Ovary (tissue), 10 donors: ENCODE measurements at places on chromosomes 4 and X.

GRCh38 chr4:106316773-106317409 is 541 bp downstream of the AIMP1 start:
- no peak for DNase-seq

DNA sequence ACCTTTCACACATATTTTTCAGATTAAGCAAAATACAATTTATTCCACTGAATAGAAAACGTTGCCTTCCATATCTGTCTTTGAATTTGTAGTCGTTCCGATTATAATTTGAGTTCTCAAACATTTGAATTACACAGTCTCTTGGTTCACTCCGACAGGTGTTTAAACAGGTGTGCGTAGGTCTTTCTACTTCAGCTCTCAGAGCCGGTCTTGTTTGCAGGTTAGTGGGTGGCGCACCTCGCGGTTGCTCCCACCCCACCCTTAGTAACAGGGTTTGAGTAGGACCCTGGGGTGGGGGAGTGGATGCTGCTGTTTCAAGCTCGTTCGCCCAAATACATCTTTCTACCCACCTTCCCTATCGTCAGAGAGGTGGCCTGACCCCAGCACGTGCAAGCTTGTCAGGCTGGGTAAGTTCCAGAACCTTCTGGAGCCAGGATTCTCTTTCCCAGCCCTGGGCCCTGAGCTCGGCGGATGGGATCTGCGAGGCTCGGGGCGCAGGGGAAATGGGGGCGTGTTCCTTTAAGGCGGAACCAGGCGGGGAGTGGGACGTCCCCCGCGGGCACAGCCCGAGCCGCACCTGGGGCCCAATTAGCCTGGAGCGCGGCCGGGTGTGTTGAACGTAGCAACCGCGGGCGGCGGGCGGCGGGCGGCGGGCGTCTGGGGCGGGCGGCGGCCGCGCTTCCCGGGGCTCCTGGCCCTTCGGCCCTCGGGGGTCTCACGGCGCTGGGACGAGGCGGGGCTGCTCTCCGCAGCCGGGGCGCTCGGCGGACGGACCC is at the start of gene FAM149A:
FAM149A (plus strand) TSS at position 591 of the 776 bp plus-strand sequence.
- peak; percentile 57 for DNase-seq

GRCh38 chr4:184939978-184940377 is 78.3 kb upstream of the HELT start:
- no peak for DNase-seq

GRCh38 chrX:10619425-10620046 is 849 bp downstream of the MID1 start:
- no peak for DNase-seq

DNA sequence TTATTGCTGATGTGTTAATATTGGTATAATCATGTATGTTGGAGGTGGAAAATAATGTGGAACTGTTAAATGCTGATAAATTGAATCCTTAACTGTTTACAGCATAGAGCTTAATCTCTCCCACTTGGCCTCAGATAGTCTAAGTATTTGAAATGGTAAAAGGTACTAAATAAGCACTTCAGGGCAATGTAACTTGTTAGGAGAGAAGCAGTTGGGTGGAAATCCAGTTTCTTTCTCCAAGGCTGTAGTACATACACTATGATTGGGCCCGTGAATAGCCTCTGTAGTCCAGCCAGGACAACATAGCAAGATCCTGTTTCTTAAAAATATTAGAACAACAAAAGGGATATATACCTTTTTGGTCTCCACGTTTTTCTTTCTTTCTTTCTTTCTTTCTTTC is 39.7 kb downstream of the NUDT9 start:
- no peak for DNase-seq

GRCh38 chr4:149645790-149646189 is 169.9 kb downstream of the IQCM start:
- DNase-seq, result no peak

DNA sequence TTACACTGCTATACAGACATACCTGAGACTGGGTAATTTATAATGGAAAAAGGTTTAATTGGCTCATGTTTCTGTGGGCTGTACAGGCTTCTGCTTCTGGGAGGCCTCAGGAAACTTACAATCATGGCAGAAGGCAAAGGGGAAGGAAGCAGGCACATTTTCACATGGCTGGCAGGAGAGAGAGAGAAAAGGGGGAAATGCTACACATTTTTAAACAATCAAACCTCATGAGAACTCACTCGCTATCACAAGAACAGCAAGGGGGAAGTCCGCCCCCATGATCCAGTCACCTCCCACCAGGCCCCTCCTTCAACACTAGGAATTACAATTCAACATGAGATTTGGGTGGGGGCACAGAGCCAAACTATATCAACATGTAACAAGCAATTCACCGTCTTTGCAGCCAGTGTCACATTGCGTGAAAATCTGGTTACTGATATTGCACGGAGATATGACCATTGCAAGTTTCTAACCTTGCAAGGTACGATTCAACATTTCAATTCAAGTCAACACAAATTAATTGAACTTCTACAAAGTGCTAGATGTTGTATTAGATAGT is 61.7 kb upstream of the RELL1 start:
- DNase-seq, result no peak

GRCh38 chr4:121824950-121825349 is 1.3 kb upstream of the CCNA2 start:
- no peak for DNase-seq

DNA sequence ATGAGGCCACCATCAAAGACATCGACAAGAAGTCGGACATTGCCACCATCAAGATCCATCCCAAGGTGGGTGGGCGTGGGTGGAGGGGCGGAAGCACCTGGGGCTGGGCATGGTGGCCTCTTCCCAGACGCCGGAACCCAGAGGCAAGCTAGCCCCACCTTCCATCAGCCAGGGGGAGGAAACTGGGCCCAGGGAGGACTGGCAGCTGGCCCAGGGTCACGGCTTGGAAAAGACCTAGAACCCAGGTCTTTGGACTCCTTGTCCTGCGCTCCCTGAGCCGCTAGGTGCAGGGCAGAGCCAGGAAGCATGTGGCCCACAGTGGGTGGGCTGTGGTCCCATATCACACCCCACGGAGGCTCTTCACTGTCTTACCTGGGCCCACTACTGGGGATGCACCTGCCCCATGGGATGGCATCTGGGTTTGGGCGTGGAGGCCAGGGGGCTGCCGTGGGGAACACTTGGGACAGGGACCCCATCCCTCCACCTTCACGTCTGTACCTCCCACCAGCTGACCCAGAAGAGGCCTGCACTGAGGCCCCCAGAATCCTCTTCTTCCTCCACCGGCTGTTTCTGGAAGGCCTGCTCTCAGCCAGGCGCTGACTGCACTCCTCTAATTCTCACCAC is 17.3 kb downstream of the HTRA3 start:
- peak; percentile 22 for DNase-seq

DNA sequence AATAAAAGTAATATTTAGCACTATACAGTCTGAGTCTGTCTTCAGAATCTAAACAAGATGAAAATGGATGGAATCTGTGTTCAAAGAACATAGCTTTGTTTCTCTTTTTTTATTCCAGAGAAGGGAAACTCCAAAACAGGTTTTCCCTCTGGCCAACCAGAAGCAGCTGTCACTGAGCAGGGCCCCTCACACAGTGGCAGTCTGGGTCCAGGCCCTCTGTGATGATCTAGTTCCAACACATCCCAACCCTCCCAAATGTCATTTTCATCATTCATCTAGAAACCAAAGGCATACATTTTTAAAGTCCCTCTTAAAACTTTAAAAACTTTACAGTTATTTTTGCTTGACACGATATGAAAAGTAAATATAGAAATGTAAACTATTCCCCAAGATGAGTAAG is 70.1 kb downstream of the ATP8A1 start:
- no peak for DNase-seq

DNA sequence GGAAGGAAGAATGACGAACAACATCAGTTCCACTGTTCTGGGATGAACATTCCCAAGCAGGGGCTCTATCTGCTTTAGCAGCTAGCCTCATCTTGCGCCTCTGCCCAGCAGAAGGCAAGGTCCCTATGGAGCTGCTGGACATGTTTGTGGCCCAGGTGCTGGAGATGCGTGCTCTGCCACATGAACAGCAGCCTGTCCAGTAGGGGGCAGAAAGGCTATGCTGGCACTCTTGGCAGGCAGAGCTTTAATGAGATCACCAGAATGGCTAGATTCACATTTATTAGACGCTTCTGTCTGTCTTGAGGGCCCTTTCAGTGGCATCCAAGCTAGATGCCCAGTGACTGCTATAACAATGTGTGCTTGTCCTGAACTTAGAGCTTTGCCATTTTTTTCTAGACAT is 1826.0 kb downstream of the STIM2 start:
- no peak for DNase-seq
